ENCODE measurements at places on chromosomes 4 and X.

DNA sequence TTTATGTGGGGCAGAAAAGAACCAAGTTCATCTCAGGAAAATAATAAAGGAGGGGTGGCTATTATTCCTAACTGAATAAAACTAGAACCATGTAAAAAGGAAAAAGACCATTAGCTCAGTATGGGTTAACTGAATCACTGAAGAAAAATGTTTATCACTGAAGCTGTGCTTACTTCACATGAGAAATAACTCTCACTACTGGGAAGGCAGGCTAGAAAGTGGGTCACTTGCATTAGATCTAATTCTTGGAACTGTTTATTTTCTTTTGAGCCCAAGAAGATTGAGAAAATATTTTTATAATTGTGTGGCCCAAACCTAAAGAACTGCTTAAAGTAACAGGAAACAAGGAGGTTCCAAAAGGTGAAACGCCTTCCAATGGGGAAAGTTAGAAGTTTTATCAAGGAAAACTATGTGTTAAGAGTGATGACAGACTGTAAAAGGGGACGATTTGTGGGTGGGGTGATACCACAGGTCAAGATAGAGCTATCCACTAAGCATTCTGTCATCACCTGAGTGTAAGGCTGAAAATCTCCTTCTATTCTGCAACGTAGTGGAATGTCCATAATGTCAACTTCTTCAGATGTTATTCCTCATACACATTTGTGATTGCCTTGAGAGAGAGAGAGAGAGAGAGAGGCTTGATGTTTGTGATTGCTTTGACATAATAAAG lies 1083.5 kb downstream of the PCDH7 start:
- no peak for DNase-seq

DNA sequence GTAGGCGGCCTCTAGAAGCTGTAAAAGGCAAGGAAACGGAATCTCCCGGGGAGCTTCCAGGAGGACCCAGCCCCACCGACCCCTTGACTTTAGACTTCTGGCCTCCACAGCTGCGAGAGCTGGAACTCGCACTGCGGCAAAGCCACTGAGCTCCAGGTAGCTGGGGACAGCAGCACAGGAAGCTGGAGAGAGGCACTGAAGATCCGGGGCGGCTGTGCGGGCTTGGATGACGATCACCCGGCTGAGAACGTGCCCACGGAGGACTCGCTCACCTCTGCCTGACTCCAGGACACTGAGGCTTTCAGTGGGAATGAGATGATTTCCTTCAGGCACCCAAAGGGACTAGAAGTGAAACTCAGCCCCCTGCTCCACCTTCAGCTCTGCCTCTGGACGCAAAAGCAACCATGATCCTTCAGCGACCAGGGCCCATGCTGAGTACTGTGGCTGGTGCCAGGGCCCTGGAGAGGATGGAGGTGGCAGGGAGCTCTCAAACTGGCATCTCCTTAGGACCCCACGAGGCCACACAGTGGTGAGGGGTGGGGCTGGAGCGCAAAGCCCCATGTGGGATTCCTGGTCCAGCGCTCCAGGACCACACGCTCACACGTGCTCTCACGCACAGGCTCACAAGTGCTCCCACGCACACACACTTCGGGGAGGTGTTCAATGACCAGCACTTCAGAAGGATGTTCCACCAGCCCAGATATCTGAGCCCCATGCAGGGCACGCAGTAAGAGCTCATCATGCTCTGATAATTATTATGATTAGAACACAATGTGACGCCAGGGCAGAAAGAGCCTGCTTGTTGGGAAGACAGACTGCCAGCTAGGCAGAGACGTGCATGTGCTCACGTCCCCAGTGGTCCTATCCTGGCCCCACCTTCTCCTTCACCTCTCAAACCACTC lies 47.2 kb downstream of the ADRA2C start:
- DNase-seq = no peak

GRCh38 chrX:34624416-34624815 lies 32.7 kb downstream of the TMEM47 start:
- no peak for DNase-seq

DNA sequence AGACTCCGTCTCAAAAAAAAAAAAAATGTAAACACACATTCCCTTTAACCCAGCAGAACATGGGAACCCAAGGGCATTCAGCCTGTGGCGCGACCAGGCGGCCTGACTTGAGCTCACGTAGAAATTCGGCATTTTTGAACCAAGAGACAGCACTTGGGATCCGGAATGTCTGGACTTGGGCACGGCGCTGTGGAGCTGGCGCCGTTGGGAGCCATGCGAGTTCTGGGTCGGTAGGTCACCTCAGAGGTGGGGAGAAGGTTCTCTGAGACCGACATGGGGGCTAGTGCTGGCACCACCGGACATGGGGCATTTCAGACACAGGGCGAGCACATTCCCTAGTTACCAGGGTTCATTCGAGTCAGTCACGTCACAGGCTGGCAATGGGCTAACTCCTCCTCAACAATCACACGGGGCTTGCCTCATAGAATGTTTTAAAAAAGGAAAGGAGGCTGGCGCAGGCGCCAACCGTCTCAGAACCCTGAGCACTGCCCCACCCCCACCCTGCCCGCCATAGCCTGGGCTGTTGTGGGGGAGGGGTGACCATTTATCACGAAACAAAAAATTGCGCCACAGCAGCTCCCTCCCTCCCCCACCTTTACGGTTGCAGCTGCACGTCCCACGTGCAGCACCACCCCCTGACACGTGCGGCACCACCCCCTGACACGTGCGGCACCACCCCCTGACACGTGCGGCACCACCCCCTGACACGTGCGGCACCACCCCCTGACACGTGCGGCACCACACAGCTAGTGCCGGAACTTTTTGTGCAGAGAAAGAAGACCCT lies at the start of gene TEX28:
TSS of gene TEX28 (minus strand) at position 334 of the 784 bp plus-strand sequence. CDS start 3,007 bp downstream, outside the sequence.
- no peak for DNase-seq

- no peak for DNase-seq
These were observed 48.4 kb upstream of the IL9R start for GRCh38 chrX:155949098-155949497.

- DNase-seq = no peak
These were observed 27.4 kb downstream of the SEL1L3 start for GRCh38 chr4:25835384-25835783.

DNA sequence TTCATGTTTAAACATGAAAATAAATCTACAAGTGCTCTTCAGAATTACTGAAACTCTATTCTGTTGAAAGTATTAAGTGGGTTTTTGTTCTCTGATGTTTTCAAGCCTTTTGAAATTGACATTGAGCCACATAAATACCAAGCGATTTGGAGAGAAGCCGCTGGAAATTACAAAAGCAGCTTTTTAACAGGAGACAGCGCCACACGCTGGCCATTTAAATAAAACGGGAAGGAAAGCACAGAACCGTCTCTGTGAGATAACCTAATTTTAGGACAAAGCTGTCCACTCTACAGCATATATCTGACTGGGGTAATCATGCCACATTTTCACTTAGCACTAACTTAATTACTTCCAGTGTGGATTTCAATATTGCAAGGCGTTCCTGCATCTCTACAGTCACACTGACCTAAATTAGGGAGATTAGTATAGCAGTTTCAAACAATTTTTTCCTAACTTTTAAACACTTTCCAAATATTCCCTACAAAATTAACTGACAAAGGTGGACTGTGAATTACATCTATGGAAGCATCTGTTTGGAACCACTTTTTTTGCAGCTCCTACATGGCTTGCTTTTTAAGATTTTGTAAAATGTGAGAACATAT lies 6.8 kb upstream of the ANOS1 start:
- DNase-seq = no peak

- no peak for DNase-seq
These were observed 88.8 kb downstream of the FMR1NB start for GRCh38 chrX:148069759-148070503.

DNA sequence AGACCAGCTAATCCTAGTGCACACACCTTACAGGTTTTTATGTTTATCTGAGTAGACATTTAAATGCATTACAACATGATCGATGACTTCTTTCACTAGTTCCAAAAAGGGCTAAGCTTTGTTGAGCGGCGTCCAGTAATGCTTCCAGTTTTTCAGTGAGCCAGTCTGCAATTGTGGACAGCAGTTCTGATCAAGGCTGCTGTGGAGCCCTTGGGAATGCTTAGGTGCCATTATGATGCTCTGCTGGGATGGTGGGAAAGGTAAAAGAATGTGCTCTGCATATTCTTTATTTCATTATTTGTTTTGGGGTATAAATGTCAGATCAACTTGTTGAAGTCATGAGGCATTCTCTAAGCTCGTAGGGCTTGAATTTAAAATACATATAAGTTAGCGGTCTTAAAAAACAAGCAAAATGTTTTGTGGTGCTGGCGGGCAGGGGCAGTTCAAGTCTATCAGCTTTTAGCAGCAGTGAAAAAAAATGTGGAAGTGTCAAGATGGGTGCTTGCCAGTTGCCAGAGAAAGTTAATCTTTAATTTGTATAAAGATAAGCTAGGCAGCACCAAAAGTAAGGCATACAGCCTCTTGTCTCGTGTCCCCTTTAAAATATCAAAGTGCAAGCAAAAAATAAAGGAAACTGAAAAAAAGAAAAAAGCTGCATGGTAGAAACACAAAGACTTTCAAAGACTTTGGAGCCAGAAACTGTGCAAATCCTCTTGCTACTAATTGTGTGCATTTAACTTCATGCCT lies 5.8 kb downstream of the MID1IP1 start:
- no peak for DNase-seq

- DNase-seq = no peak
These were observed 460.4 kb upstream of the DIAPH2 start for GRCh38 chrX:96224279-96224678.

GRCh38 chr4:1676605-1677525 lies 7.2 kb downstream of the FAM53A start:
- DNase-seq = no peak

DNA sequence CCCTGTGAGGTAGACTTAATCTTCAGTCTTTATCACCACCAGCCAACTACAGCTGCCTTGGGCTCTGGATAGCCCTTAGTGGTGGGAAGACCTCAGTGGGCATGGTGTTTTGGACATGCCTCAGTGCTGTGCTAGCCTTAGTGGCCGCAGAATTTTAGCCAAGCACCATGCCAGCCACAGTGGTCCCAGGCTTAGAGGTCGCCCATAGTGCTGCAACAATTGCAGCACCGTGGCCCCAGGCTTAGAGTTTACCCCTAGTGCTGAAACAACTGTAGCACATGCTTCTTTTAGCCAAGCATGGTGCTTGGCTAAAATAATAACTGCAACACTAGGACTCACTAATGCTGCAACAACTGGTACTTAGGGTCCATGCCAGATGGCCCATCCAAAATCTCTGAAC lies 38.9 kb upstream of the SULT1B1 start:
- no peak for DNase-seq

DNA sequence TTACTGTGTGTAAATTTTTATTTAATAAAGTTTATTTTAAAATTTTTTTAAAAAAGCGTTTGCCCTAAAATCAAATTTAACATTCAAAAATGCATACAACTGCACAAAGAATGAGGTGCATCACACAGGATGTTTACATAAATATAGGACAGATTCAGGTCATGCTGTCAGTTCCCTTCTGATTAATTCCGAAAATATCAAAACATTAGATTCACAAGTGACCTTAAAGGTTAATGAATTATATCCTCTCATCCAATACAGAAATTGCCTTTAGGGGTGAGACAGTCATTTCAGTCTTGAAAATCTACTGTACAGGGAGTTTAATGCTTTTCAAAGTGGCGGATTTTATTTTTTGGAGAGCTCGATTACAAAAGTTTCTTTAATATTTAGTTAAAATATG lies 208.7 kb upstream of the FTHL17 start:
- DNase-seq = no peak

GRCh38 chr4:176945334-176945733 lies 152.6 kb upstream of the VEGFC start:
- no peak for DNase-seq

GRCh38 chrX:112368371-112368770 lies 285.8 kb upstream of the TRPC5 start:
- no peak for DNase-seq

- DNase-seq = no peak
These were observed 31.4 kb upstream of the PITX2 start for GRCh38 chr4:110654254-110654635.

- no peak for DNase-seq
These were observed 95.4 kb downstream of the GRIA2 start for GRCh38 chr4:157315968-157316367.

Measured in brain pericyte (primary cell).